ENCODE measurements at places on chromosomes 3 and 15. TPM values are rescaled to one million over a fixed set of nuclear protein-coding genes. Genes with fewer than 3 reads are reported as not detected.

DNA sequence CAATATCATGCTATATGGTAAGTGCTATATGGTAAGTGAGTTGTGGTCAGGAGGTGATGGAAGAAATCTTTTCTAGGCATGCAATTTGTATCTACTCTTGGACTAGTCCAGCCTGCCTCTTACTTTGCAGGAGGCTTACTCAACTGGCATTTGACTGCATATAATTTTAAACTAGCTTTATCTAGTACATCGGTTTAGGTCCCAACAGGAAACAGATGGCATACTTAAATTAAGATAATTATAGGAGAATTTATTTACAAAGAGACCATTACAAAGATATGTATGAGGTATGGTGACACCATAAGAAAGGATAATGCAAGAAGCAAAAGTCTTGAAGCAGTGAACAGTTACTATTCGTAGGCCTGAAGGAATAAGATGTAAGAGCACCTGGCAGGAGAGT is 7.8 kb downstream of the SLC28A2 start:
- no peak for DNase-seq

DNA sequence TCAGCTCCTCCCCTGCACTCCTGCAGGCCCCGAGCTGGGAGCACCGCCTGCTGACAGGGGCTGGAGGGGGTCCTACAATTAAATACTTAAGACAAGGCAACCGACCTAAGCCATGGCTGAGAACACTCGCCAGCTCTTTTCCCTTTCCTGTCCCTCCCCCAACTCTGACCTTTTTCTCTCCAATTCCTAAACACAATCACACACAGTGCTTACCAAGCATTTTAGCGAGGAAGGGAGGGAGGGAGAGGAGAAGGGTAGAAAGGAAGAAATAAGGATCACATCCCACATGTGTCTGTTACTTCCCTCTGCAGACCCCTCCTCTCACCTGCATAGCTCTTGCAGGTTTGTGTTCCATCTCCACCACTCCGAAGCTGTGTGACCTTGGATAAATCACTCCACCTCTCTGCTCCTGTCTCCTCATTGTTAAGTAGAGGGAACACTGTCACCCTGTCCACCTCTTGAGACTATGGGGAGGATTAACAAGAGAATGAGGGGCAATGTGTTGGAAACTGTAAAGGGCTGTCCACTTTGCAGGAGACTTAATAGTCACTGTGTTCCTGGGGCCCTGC is 63.6 kb downstream of the CYP11A1 start:
- DNase-seq: no peak

GRCh38 chr3:172640751-172641150 is 70.1 kb downstream of the NCEH1 start:
- no peak for DNase-seq

DNA sequence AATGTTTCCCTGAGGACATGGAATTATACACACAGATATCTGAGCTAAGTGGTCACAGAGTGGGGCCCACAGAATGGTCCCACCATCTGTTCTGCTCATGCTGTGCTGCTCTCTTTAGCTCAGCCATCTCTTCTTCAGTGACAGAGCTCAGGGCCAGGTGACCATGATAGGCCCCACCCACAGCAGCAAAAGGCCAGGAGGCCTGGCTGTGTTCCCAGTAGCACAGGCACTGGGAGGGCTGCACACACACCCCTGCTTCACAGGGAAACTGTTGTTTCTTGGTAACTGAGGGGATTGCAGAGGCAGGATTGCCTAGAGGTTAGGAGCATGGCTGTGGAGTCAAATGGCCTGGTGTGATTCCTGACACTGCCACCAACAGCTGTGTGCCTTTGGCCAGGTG is 4.8 kb upstream of the FBXW12 start:
- no peak for DNase-seq

Gene FSD2
- 0.31 TPM for polyA plus RNA-seq

Gene MST1R
- 9.4 TPM for polyA plus RNA-seq
